ENCODE measurements at places on chromosomes 16 and 17.

DNA sequence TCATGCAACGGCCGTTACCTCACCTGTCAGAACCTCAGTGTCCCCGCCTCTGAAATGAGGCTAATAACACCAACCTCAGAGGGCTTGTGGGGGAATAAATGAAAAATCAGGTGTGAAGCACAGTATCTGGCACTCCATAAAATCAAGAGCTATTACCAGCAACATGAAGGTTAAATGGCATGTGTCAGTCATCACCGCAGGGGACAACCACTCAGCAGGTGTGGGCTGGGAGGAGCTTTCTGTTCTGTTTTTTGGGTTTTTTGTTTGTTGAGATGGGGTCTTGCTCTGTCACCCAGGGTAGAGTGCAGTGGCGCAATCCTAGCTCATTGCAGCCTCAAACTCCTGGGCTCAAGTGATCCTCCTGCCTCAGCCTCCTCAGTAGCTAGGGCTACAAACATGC is 16.8 kb upstream of the KRT19 start:
- DNase-seq = no peak

- no peak for DNase-seq
Measured at GRCh38 chr17:61393904-61394629, 5.6 kb upstream of the TBX2 start.

DNA sequence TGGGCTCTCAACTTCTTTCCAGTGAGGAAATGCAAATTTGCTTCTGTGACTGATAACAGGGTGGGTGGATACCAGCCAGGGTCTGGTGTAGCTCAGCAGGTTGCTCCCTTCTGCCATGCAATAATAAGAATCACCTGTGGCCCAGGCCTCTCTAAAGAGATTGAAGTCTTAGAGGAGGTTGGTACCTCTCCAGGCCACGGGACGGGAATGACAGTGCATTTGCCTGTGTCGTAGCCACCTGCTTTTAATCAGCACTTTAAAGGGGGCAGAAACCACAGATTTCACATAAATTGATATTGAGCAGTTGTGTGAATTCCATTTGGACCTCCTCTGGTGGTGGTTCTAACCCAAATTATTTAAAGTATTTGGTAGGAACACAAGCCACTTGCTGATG is 246.9 kb downstream of the PRKCA start:
- no peak for DNase-seq

GRCh38 chr16:57945740-57946138 is 25.2 kb downstream of the CNGB1 start:
- DNase-seq = no peak

DNA sequence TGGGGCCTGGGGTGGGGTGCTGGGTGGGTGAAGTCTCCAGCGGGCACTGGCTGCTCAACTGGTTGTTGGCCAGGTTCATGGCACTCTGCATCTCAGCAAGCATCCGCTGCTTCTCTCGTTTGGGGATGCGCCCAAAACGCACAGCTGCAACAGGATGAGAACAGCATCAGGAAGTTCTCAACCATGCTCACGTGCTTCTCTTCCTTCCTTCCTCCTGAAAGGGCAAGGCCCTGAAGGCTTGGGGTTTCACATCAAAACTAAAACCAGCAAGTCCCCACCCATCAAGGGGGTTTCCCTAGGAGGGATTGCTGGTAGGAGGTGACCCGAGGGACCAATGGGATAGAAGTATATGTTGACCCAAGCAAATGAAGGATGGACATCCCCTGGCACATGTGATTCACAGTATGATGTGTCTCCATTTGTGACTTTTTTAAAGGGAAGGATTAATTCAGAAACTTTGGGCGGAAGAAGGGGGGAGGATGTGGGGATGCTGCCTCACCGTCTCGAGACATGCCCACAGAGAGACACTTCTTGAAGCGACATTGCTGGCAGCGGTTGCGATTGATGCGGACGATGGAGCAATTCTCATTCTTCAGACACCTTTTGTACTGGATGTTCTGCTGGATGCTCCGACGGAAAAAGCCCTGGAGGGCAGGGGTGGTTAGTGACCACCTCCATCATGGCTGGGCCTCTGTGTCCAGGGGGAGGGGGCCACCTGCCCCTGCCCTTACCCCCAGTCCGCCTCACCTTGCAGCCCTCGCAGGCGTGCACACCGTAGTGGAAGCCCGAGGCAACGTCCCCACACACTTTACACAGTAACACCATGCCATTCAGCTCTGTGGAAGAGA is 4.2 kb downstream of the NR1D1 start:
- peak; percentile 62 for DNase-seq

- DNase-seq = peak; percentile 67
Measured at GRCh38 chr17:81251094-81251708, 12.1 kb downstream of the NDUFAF8 start.

- DNase-seq = peak; percentile 46
Measured at GRCh38 chr17:46964315-46965265, 14.5 kb downstream of the RPRML start.

DNA sequence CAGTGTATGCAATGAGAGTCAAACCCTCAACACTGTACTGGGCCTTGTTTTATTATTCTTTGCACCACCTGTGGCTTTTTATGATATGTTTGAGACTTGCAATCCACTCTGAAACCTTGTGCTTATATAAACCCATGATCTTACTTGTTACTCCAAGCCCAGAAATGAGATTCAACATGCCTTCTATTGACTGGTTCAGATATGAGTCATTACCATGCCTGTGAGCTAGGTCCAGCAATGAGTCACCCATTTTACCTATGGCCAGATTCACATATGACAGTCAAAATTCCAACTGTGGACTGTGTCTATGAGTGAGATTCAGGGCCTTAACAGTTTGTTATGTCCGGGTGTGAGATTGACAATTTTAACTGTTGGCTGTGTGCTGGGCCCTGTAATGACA is 1846.1 kb downstream of the TP53TG3F start:
- DNase-seq = no peak

DNA sequence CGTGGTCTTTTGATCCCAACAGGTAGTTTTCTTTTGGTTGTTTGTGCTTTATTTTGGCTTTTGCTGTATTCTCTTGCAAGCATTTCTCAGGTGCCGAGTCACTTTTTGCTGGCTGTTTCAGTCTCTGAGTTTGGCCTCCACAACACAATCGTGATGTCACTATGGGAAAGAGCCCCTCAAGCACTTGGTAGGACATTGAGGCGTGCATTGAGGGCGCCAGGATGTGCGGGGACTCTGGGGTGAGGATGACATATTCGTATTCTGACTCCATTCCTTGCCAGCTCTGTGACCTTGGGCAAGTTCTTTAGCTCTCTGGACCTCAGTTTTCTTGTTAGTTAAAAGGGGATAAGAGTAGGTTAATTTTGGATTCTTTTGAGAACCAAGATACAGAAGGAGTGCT is 13.0 kb downstream of the KSR1 start:
- no peak for DNase-seq

DNA sequence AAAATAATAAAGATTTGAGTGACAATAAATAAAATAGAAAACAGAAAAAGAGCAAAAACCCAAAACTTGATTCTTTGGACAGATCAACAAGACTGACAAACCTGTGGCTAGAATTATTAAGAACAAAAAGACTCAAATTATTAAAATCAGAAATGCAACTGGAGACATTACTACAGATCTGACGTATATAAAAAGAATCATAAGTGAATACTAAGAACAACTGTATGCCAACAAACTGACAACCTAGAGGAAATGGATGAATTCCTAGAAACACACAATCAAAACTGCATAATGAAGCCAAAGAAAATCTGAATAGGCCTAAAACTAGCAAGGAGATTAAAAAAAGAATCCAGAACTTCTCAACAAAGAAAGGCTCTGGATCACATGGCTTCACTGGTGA is 47.4 kb downstream of the NETO2 start:
- DNase-seq = no peak

- DNase-seq = no peak
Measured at GRCh38 chr17:77214743-77215142, 74.0 kb downstream of the SEC14L1 start.

GRCh38 chr16:50270510-50271147 is 4.3 kb downstream of the ADCY7 start:
- no peak for DNase-seq

DNA sequence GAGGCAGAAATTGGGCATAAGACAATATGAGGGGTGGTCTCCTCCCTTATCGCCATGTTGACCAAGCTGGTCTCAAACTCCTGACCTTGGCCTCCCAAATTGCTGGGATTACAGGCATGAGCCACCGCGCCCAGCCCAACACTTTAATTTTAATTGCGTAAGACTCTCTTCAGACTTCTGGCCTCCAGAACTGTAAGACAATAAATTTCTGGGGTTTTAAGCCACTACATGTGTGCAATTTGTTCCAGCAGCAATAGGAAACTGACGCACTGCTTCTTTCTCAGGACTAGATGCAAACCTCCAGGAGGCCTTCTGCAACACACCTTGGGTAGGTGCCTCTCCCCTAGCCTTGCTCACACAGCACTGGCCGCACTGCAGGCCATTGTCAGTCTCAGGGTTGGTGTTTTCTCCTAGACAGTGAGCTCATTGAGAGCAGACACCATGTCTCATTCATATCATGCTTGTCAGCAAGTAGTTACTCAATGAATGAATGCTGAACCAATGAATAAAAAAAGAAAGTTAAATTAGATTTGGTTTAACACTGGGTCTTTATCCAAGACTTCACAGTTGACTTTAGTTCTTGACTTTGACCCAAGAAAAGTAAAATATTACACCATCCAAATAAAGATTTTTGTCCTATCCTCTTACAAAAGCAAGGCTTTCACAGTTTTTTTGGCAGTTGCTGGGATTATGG is 5.5 kb upstream of the ACSF2 start:
- DNase-seq = no peak

GRCh38 chr16:31483081-31483480 is at the start of gene SLC5A2:
Gene SLC5A2 (plus strand): TSS chr16:31483123. CDS start chr16:31483137, 14 bp downstream.
- DNase-seq = no peak

DNA sequence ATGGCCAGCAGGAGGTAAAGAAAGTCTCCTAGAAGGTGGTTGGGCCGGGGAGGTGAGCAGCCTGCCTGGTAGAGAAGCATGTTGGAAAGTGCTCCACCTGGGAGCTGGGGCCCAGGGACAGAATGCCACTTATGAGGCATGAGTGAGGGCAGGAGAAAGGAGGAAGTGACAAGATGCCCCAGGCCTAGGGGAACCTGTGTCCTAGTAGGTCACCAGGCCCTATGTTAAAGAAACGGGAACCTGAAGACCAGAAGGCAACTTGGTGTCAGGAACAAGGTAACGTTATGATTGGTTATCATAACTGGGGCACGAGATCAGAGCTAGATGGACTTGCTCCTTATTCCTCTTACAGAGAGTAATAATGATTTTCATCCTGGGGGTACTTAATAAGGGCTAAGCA is 34.3 kb downstream of the PITPNC1 start:
- no peak for DNase-seq

All from femur (tissue), 1 donor.